Mesendoderm (in vitro differentiated cells): ENCODE measurements at places on chromosomes 5 and 9.

DNA sequence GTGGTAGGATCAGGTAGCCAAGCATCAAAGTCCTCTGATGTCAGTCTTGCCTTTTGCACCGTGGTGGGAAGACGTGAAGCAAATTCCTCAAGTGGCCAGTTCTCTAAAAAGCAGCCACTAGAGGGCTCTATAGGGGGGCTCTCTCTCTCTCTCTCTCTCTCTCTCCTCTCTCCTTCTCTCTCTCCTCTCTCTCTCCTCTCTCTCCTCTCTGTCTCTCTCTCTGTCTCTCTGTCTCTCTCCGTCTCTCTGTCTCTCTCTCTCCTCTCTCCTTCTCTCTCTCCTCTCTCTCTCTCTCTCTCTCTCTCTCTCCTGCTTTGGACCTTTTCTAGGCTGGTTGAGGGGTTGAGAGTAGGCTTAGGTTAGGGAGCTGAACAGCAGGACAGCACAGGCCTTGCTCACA is 13.9 kb upstream of the OSMR start:
- peak; percentile 83 for DNase-seq

GRCh38 chr9:93911136-93911745 is 43.9 kb downstream of the BARX1 start:
- no peak for DNase-seq

- DNase-seq = no peak
Measured at GRCh38 chr9:92769286-92769685, 4.7 kb upstream of the BICD2 start.

DNA sequence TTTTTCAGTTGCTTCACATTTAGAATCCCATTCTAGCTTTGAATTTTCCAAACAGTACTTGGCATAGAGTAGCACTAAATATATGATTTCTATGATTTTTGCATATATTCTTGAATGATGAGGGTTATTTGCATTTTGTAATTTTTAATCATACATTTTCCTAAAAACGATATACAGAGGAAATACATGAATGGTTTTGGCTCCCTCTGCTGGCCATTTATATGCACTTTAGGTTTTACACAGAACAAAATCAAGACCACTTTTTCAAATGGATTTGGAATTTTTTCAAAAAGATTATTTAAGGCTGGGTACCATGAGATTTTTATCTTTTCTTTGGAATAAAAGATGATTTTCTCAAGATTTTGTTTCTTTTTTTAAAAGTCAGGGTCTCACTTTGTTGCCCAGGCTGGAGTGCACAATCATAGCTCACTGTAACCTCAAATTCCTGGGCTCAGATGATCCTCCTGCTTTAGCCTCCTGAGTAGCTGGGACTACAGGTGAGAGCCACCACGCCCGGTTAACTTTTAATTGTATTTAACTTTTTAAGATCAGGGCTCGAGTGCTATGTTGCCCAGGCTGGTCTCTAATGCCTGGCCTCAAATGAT is 16.7 kb upstream of the COMMD10 start:
- peak; percentile 37 for DNase-seq

DNA sequence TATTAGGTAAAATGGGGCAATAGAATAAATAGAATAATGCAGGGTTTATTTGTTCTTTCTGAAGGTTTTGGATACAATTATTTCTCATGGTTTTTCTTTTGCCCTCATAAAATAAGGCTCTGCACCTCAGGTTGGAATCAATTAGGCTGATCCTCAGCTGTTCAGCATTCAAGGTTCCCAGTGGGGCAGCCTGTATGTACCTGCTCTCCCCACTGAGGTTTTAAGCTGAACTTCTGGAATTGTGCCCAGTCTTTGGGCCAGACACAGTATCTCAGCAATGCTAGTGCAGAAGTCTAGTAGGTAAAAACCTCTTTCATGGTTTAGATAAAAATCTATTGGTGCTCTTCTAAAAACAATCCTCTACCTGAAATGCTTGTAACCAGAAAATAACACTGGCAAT is 98.0 kb downstream of the EDIL3 start:
- DNase-seq = no peak

DNA sequence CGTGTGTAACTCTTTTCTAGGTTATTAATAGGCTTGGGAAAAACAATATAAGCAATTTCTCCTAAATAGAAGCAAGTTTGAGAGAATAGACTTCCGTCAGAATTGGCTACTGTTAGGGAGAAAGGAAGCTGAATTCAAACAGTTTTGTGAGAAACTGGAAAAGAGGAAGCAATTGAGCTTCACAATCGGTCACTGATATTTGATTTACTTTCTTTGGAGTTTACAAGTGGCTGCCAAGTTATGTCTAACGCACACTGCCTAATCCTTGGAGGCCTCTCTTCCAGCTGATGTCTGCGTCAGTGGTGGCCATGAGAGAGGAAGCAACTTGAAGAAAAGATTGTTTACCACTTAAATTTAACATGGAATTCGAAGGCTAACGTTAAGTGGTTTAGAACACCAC is 319.5 kb downstream of the ADGRV1 start:
- DNase-seq = no peak
